Naive thymus-derived CD4-positive, alpha-beta T cell (primary cell): ENCODE measurements at places on chromosomes 3 and 15. TPM values are rescaled to one million over a fixed set of nuclear protein-coding genes. Genes with fewer than 3 reads are reported as not detected.

GRCh38 chr3:100103558-100104441 is 10.5 kb downstream of the FILIP1L start:
- no peak for DNase-seq

The HHLA2 gene
- 0.21 TPM for total RNA-seq

DNA sequence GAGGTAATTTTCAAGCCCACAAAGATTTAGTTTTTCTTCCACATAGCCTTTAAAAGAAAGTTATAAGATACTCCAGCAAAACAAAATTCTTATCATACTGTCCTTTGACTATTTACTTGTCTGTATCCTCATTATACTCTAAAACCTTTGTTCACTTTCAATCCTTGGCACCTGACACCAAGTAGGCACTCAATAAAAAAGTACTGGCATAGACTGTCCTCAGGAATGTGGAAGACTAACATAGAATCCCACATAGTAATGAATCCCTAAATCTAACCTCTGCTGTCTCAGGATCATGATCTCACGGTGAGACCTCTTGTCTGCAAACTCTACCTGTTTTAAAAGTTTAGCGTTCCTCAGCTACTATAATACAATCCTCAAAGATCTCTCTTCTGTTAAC is 21.6 kb downstream of the PHC3 start:
- no peak for DNase-seq

The RGMA gene
- total RNA-seq: 0.20 TPM in 1 of 2 replicates, not detected in the other

The ADPRH gene
- total RNA-seq: 0.73 TPM

The CYP8B1 gene
- not detected for total RNA-seq

GRCh38 chr3:11513817-11514135 is 129.9 kb downstream of the VGLL4 start:
- no peak for DNase-seq

The ST3GAL6 gene
- total RNA-seq: 0.78 TPM

GRCh38 chr3:43484926-43485488 is 136.8 kb downstream of the ANO10 start:
- no peak for DNase-seq

DNA sequence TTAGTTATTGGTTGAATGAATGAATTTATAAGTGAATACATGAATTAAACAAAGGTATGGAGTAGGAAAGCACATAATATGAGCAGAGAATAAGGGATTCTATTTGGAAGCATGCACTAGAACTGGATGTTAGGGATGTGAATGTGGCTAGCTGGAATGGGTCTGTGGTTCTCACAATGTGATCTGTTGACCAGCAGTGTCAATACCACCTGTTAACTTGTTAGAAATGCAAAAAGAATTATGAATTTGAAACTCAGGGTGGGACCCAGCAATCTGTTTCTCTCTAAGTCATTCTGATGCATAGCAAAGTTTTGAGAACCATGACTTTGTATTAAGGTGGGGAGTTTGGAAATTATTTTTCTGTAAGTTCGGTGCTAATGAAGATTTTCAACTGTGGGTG is 41.0 kb upstream of the SATB1 start:
- no peak for DNase-seq

The EHHADH gene
- total RNA-seq: 1.6 TPM

The PP2D1 gene
- total RNA-seq: not detected

DNA sequence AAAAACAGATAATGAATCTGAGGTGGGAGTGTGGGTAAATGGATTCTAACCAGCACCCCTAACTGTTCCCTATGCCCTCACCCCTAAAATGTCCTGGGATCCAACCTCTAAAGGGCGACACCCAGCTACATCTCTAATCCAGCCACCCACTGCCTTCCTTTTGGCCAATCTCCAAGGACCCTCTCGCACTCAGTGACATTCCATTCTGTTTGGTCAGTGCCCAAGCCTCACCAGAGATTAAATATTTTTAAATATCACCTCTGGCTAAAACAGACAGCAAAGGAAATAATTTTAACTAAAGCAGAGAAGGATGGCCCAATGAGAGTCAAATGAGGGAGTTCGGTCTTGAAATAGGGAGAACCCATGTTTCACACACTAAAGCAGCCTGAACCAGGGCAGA is 19.9 kb upstream of the SCN10A start:
- DNase-seq: no peak

DNA sequence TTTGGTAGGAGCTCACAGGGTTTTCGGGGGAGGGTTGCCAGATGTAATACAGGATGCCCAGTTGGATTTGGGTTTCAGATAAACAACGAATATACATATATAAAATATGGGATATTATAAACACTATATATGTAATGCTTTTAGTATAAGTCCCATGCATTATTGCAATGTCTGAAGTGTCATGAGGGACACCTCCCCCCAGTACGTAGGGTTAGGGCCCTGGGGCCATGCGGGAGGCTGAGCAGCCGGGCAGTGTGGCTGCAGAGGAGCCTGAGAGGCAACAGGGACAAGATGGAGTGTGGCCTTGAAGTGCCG is 148.9 kb downstream of the SMAD6 start:
- no peak for DNase-seq

DNA sequence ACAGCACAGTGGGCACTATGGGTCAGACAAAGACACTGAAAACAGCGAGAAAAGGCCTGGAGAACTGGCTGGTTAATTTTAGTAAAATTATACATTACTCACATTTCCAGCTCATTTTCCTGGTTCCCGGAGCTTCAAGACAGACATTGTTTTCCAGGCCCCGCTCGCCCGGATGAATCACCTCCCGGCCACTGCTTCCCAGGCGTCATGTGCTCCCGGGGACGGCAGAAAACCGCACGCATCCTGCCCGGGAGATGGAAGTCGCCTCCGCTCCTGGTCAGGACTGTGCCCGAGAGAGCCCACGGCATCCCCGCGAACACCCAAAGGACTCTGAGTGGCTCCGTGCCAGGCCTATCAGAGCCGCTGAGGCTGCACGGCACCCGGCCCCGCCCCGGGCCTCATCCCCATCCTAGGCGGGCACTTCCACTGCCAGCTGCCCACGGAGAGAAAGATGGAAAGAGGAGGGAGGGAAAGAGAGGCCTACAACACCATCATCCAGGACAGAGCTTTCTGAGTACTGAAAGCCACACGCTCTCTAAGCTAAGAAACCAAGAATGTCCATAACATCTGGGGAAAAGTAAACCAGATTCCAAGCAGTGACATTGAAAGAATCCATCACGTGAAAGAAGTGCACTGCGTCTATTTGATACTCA is 75.1 kb downstream of the VGLL4 start:
- DNase-seq: no peak

The KCNAB1 gene
- total RNA-seq: not detected

- DNase-seq: no peak
Measured at GRCh38 chr15:43879386-43880355, 52.9 kb downstream of the WDR76 start.

The TNIK gene
- total RNA-seq: 74.9 TPM

DNA sequence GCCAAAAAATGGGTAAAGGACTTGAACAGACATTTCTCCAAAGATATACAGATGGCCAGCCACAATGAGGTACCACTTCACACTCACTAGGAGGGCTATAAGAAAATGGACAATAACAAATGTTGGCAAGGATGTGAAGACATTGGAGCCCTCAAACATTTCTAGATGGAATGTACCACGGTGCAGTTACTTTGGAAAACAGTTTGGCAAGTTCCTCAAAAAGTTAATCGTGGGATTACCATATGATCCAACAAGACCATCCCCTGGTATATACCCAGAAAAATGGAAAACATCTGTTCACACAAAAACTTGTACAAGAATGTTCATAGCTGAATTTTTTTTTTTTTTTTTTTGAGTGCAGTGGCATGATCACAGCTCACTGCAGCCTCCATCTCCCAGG is 15.9 kb upstream of the HRH1 start:
- no peak for DNase-seq

The C3orf22 gene
- total RNA-seq: not detected

GRCh38 chr15:75314552-75315290 is 21.1 kb upstream of the COMMD4 start:
- no peak for DNase-seq
